ENCODE measurements at places on chromosomes 13 and 19.

GRCh38 chr13:37914781-37915391 lies 45.3 kb upstream of the TRPC4 start:
- DNase-seq, result no peak

DNA sequence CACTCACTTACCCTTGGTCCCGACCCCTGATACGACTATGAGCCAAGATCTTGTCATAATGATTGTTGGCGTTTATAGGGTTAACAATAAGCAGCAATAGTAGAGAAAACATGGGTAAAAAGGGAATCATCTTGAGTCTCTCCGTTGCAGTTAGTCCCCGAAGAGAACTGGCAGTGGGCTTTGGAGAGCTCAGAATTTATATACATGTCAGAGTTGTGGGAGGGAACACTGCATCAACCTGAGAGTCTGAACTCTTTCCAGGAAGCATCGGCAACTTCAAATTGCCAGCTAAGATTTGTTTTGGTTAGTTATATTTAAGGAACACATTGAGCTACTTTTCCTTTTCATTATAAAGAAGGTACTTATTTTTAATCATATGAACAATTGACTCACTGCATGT lies at the start of gene POSTN:
POSTN (minus strand) TSS at position 172 of the 400 bp plus-strand sequence; CDS start at position 130, 42 bp downstream.
- no peak for DNase-seq

DNA sequence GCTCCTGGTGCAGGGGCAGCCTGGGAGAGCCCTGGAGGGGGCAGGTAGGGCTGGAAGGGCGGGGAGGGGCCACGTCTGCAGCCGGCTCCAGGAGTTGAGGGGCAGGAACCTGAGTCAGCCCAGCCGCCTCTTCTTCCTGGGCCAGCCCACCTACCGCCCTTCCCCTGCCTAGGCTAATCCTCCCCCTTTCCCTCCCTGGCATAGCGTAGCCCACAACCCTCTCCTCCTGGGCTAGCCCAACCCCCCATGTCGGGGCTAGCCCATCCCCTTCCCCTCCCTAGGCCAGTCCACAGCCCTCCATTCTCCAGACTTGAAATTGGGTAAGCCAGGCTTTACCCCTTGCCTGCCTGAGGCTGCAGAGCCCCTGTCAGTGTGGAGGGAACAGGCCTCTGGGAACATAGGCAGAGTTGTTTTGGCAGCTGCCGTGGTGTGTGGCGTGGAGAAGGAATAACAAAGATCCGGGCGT lies 20.6 kb upstream of the WDR18 start:
- no peak for DNase-seq

DNA sequence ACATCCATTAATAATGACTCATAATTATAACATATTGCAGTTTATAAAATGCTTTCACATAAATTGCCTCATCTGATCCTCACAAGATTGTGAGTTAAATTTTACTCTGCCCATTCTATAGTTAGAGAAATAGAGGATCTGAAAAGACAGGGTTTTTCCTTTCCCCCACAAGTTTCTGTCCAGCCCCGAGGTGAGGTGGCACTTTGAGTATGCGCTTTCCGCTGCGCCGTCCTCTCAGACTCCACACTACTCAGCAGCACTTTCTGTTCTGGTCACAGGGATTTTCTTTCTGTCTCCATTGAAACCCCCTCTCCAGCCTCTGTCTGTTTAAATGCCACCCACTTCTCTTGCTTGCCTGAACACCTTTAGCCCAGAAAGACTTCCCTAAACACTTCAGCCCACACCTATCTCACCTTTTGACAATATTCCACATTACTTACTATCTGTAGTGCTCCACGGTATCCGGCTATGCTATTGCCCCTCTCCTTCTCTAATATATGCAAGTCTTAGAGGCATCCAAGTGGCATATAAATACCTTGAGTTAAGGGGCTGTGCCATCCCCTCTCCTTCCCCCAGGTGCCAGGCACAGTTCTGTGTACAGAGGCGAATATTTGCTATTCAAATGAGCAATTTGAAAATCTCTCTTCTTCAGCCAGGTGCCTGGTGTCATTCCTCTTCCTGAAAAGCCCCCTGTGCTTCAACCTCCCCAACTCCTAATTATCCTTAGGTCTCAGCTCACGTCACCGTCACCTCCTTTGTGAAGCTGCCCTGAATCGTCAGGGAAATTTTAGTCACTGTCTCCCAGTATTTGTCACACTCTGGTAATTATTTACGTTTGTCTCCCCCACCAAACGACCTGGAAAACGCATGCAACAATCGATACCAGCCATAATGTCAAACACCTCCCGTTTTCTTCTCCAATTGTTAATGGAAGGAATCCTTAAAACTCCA lies 268.7 kb downstream of the NHLRC3 start:
- DNase-seq, result no peak

DNA sequence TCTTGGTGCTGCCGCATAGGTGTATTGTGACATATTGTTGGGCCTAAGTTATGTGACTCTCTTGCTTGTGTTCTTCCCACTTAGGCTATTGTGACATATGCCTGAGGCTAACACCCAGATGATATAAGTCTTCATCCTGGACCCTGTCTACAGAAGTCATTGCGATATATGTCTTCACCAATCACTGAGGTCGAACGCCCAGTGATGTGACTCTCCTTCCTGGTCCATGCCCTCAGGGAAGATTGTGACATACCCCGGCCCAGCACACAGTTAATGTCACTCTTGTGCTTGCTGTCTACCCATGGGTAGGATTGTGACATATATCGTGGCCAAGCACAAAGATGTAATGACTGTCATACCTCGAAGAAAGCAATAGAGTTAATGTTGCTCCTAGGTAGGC lies 16.9 kb upstream of the ZNF730 start:
- DNase-seq, result no peak

- no peak for DNase-seq
These were observed 406.8 kb upstream of the HTR2A start for GRCh38 chr13:47303626-47304025.

DNA sequence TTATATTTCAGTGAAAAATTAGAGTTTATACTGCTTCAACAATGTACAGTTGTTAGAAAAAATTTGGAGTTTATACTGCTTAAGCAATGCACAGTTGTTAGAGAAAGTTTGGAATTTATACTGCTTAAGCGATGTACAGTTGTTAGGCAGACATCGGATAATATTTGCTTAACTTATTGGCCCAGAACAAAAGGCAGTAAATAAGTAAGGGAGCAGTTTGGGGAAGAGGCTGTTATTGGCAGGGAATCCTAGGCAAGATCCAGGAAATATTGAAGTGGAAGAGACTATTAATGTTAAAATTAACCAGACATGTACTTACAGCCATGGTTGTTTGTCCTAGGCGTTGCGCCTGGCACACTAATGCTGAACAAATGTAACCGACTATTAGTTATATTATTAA lies 166.9 kb downstream of the GPC5 start:
- DNase-seq, result no peak

- no peak for DNase-seq
These were observed 114.2 kb upstream of the MIR17HG start for GRCh38 chr13:91233291-91233690.

GRCh38 chr13:71254384-71254783 lies 612.6 kb downstream of the DACH1 start:
- no peak for DNase-seq

GRCh38 chr13:94992036-94992960 lies 280.0 kb upstream of the SOX21 start:
- DNase-seq, result no peak

GRCh38 chr13:33045851-33046592 lies 29.8 kb downstream of the KL start:
- DNase-seq, result no peak

- DNase-seq, result no peak
These were observed 4.3 kb upstream of the ADM5 start for GRCh38 chr19:49684983-49685553.

GRCh38 chr19:8631425-8631819 lies 989 bp downstream of the NFILZ start:
- DNase-seq, result no peak

- DNase-seq, result peak; percentile 25
These were observed 778 bp downstream of the ZNF230 start for GRCh38 chr19:44003461-44004009.

DNA sequence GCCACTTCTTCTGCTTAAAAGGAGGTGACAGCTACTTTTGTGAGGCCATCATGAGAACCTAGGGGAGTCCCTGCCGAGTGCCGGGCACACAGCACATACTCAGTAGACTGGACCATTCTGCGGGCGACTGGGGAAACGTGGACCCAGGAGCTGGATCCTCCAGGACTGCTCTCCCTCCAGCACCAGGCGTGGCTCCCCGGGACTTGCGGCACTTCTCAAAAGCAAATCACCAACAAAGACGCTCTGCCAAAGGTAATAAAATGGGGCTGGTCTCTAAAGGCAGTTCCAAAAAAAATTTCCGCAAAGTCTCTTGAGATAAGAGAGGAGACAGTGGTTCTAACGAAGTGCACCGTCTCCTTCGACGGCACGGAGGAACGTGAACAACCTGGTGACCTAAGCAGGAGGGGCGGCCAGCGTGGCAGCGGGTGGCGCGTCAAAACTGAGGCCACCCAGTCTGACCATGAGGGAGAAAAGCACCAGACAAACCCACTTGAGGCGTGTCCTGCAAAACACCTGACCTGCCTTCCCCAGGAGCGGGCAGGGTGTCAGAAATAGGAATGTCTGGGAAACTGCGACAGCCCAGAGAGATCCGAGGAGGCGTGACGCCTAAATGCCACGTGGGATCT lies 1.4 kb upstream of the TMPRSS9 start:
- DNase-seq, result no peak

GRCh38 chr13:48411147-48411794 lies 1.6 kb downstream of the LPAR6 start:
- DNase-seq, result no peak

DNA sequence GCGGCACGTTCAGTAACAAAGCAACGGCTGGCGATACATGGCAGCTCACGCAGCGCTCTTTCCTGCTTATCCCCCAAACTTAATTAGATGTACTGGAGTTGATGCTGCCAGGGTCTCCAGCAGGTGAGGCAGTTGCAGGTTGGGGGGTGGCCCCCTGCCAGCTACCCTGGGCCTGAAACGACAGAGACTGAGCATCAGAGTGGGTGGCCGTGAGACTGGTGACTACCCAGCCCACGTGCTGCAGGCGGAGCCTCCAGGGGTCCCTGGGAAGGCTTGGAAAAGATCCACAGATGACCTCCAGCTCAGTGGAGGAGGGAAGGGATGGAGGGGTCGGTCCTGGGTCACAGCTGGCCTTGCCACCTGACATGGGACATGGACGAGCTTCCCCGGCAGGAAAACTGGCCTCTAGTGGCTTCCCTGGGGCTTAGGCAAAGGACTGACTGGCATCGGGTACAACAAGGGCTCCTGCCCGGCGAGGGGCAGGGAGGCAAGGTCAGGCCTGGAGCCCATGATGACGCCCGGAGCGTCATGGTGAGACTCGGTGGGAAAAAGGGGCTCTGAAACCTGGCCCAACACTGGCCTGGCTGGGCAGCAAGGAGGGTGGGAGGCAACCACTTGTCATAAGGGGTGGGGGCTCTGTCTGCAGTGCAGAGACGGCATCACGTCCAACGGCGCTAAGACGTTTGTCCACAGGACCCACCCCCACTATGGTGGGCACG lies 24.0 kb downstream of the CILP2 start:
- no peak for DNase-seq

- DNase-seq, result no peak
These were observed 14.4 kb downstream of the COMP start for GRCh38 chr19:18776736-18777135.

GRCh38 chr19:14061081-14061749 lies 661 bp downstream of the PALM3 start:
- DNase-seq, result no peak

- no peak for DNase-seq
These were observed 9.3 kb downstream of the MAP3K10 start for GRCh38 chr19:40200341-40201099.

DNA sequence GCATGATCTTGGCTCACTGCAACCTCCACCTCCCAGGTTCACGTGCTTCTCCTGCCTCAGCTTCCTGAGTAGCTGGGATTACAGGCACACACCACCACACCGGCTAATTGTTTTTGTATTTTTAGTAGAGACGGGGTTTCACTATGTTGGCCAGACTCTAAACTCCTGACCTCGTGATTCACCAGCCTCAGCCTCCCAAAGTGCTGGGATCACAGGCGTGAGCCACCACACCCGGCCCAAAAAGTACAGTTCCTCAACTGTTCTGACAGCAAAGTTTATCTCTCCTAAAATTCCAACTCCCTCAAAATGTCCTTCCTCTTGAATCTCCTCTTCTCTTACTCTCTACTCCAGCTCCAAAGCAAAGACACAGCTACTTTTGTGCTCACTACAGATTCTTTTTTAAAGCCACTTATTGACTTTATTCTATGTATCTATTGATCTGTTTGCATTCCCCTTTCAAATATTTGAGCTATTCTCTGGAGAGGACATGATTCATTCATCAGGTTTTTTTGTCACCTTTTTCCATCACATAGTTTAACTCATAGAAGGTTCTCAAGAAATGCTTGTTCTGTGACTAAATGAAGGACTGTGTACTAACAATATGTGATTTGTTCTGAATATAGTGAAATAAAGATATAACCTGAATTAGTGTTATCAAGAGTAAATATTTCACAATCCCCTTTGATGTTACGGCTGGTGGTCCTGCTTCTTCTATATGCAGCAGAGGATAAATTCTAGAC lies 142.2 kb downstream of the TBC1D4 start:
- no peak for DNase-seq

DNA sequence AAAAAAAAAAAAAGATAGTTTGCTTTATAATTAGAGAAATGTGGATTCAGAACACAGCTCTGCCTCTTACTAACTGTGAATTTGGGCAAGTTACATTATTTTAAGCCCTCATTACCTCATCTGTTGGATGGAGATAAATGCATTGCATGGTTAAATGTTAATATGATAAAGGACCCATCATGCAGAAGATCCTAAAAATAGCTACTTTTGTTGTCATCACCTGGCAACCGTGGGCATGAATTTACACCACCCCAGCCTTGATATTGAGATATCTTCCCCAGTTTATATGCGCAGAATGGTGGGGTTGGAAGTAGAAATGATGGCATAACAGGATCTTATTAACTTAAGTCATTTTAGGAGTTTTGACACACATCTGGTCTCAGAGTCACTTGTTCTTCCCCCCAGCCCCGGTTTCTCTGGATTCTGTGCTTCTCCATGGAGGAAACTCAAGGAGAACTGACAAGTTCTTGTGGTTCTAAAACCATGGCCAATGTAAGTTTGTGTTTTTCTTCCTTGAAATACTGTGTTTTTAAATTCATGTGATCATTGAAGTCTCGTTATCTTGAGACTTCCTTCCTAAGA lies 8.9 kb downstream of the ZNF546 start:
- DNase-seq, result no peak

All from CD4-positive, alpha-beta T cell treated with Interleukin-10 for 1 hour (primary cell).